ENCODE measurements at places on chromosomes 6 and 20. TPM values are rescaled to one million over a fixed set of nuclear protein-coding genes. Genes with fewer than 3 reads are reported as not detected.
A peak's percentile ranks its signal among the peaks of the same experiment; 100 is the strongest.

GRCh38 chr6:1739680-1740079 lies 130.0 kb downstream of the FOXC1 start:
- no peak for DNase-seq

- DNase-seq: no peak
Observed at GRCh38 chr20:20248620-20249200, 119.2 kb upstream of the INSM1 start.

Gene SLC13A3
- total RNA-seq: 5.1 TPM

DNA sequence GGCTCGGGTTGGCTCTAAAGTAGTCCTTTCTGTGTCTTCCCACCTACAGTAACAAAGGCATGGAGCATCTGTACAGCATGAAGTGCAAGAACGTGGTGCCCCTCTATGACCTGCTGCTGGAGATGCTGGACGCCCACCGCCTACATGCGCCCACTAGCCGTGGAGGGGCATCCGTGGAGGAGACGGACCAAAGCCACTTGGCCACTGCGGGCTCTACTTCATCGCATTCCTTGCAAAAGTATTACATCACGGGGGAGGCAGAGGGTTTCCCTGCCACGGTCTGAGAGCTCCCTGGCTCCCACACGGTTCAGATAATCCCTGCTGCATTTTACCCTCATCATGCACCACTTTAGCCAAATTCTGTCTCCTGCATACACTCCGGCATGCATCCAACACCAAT lies 291.2 kb downstream of the ESR1 start:
- no peak for DNase-seq

DNA sequence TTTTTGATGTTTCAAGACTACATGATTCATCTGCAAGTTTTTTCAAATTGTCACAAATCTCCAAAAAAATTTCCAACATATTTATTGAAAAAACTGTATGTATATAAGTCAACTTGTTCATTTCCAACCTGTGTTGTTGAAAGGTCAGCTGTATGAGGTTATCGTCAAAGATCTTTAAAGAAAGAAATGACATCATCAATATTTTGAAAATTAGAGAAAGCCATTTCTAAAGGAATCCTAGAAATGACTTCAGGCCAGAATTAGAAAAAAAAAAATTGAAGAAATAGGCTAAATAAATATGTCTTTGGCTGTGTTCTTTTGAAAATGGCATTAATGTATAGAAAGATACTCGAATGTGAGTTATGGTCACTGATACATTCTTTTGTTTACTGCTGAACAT lies 6.8 kb downstream of the RNF146 start:
- no peak for DNase-seq

GRCh38 chr6:135810486-135810885 lies 41.0 kb upstream of the PDE7B start:
- DNase-seq: no peak

- DNase-seq: no peak
Observed at GRCh38 chr6:1328129-1328800, 16.4 kb downstream of the FOXQ1 start.

Gene BMP5
- 1.3 TPM for total RNA-seq

DNA sequence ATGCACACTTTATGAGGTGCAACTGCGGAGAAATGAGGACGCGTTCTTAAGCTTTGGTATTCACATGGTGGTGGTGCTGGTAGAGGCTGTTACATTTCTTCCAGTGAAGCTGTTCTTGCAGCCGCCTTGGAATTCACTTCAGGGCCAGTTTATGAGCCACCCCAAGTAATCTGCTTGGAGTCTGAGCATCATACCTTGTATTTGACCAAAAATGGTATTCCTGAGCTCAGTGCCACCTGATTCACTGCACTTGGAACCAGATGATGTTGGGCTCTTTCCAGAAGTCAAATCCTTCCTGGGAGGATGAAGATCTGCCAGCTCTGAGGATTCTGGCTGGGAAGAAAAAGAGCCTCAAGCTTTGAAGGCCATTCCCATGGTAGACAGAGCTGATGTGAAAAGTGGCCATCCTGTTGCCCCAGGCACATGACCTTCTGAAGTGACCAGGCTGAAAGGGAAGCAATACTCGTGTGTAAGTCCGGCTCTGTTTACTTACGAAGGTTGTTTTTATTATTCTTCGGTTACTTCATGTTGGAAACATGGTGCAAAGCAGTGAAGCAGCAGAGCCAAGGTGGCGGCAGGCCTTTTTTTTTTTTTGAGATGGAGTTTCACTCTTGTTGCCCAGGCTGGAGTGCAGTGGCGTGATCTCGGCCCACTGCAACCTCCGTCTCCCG lies 7.7 kb downstream of the MANBAL start:
- no peak for DNase-seq

Gene C6orf132
- 10.5 TPM for total RNA-seq

GRCh38 chr6:6351511-6352025 lies 31.1 kb upstream of the F13A1 start:
- DNase-seq: no peak

Gene MYH7B
- total RNA-seq: 0.35 TPM

DNA sequence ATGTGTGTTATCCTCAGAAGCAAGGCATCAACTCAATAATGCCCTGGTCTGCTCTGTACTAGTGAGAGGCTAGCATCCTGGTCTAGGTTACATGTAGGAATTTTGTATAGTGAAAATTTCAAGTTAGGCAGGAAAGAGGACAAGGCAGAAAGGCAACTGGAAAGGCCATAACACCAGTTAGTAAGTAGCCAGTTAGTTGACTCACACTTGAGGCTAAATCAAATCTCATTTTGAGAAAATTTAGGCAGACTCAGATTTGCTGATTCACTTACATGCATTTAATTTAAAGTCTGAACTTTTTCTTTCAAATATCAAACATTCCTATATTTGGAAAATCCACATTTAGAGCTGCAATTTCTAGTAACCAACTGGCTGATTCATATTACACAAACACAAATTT lies 184.5 kb upstream of the TCF21 start:
- no peak for DNase-seq

DNA sequence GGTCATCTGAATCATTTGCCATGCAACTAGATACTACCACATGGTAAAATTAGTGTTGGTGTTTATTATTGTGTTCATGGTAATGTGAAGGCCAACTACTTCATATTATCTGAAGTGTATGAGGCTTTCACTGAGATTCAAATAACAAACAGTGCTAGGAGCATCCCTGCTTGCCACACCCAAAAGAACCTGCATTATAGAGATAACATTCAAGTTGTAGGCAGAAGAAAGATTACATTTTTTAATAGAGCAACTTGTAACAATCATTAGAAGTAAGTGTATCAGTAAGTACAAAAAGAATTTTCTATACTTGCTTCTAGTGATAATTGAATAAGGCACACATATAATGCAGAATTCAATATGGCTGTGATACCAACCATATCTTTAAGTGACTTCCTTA lies 49.8 kb downstream of the BCKDHB start:
- DNase-seq: no peak

GRCh38 chr6:159646733-159647132 lies 46.3 kb downstream of the SOD2 start:
- DNase-seq: no peak

DNA sequence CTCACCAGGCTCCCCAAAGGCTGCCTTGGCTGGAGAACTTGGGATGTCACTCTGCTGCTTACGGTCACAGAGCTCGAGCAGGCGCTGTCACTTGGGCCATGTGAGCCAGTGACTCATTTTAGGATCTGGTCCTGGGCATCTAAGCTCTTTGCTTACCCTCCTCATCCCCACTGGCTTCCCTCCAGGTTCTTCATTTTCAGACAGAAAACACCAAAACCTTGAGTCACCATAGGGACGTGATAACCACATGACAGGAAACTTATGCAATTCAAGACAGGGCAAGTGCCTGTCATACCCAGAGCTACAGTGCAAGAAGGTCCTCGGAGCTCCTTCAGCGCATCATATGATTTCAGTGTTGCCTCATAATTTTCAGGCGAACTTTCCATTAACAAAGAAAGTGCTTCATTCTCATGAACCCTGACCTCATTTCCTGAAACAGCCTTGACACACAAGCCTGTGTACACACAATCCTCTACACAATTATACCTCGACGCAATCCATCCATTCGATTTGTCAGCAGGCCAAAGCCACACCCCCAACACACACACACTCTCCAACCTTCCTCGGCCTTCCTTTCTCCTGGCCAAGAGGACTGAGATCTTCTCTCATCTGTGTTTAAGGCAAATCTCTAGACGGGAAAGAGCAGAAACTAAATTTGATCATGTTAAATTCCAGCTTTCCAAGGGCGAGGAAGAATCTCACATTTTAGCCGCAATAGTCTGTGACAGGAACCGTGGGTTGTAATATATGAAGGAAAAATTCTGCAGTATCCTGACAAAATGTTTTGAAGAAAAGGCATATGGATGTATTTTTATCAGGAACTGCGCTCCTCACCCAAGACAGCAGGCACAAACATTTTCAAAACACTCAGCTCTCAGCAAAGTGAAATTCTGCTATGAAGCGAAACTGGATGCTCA lies 25.3 kb downstream of the TBC1D7 start:
- no peak for DNase-seq

- no peak for DNase-seq
Observed at GRCh38 chr6:18752278-18753068, 365.3 kb downstream of the RNF144B start.

DNA sequence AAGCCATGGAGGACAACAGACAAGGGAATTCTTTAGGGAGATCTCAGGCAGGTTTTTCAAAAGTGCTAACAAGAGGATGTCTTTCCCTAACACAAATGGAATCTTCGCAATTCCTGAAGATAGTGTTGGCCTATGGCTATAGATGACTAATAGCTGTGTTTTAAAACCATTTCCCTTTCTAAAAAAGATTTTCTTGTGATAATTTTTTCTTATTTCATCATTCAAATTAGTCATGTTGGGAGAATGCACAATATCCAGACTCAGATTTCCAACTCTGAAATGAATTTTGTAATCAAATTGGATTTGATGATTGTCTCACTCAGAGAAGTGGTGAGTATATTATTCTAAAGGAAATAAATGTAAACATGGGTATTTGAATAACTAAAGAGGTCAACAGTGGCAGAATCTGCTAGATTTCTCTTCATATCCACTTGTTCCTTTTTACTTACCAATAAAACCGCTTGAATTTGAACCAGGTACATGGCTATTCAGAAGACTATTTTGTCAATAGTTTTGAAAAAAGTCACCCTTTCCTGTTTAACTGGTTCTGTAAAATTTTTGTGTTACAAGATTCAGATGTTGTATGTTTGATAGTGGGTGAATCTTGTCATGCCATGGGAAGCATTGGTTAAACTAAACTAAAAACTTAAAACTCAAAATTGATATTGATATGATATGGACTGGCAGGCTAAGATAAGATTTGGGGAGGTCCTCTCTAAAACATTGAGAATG lies 1223.7 kb upstream of the EYS start:
- no peak for DNase-seq

- peak; percentile 100 for DNase-seq
Observed at GRCh38 chr20:33489495-33490022, 337 bp upstream of the CBFA2T2 start.

GRCh38 chr6:109449795-109450673 lies 5.5 kb downstream of the MICAL1 start:
- no peak for DNase-seq

GRCh38 chr6:4929097-4929718 lies 74.6 kb downstream of the RPP40 start:
- DNase-seq: no peak

DNA sequence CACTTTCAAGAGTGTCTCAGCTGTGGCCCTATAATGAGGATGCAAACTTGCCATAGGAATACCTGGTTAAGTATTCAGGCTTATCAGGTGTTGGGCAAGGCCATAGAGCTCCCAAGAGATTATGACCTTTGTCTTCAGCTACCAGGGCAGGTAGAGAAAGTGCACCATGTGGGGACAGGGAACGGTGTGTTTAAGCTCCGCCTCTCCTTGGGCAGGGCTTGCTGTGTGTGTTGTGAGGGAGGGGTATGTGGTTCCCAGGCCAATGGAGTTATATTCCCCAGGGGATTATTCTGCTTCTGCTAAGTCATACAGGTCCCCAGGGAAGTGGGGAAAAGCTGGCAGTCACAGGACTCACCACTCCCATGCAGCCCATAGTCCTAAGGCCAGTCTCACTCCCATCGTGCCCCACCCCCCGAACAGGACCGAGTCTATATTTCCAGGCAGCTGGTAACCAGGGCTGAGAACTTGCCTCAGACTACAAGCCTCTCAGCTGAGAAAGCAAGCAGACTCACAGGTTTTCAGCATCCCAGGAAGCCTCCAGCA lies 660.2 kb downstream of the HTR1B start:
- no peak for DNase-seq

Gene OR2B6
- total RNA-seq: not detected

Data from pancreas (tissue), 10 donors.